ENCODE measurements at places on chromosomes 11 and 22.

DNA sequence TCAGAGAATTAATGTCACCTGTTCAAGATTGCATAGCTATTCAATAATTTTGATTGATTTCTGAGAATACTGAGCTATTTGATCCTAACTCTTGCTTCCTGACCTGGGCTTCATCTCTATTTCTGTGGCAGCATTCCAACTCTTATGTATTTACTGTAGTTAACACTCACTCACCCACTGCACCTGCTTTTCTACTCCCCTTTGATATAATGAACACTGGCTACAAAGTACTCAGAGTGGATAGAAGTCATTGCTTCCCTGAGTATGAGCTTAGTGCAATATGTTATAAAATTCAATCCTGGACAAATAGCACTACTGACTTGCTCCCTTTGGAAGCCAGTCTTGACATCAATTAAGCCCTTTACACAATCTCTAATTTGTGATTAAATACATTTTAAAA, 117.2 kb downstream of the APIP start:
- DNase-seq = no peak

DNA sequence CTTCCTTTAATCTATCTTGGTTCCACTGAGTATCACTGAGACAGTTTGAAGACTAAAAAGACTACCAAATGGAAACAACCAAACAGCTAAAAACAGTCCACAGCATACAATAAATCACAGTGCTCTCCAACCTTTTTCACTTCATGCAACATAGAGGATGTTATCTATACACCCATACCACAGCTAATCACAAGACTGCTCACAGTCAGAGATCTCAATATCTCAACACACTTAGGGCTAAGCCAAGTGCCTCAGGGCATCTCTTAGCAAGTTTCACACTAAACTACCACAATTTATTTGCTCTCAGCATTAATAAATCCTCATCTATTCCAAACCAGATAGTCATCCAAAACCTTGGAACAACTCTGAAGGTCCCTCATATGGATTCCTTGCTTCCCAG, 129.4 kb downstream of the SBF2 start:
- no peak for DNase-seq

DNA sequence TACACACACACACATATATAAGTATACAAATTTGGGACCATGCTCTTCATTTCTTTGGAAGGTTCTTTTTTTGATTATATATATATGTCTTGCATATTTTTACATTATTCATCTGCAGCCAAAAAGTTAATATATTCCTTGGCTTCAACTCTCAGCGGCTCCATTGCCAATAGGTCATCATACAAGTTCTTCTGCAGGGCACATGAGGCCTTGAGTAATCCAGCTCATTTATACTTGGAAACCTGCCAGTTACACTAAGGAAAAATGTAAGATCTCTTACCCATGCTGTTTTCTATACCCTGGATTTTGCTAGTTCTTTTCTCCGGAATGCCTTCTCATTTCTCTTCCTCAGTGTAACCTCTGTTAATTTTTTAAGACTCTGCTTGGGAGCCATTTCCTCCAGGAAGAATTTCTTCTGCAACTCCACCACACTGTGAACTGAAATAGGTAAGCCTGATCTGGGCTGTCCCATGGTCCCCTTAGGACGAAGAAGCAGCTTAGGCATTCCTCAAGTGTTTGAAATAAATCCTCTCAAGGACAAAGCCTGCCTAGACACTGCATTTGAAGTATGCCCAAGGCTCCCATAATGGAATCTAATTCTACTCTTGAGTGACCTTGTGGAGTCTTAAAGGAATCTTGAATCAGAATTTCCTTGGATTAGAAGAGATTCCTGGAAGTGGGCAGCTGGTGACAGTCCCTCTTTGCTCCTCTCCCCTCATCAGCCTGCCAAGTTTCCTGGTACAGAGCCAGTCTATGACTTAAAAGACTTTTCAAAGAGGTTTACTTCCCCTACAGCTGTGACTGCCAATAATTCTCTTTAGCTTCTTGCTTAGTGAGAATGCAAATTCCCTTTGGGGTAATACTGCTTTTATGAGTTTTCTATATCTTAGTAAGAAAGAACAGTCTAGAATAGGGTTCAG, 182.8 kb downstream of the C11orf87 start:
- no peak for DNase-seq

DNA sequence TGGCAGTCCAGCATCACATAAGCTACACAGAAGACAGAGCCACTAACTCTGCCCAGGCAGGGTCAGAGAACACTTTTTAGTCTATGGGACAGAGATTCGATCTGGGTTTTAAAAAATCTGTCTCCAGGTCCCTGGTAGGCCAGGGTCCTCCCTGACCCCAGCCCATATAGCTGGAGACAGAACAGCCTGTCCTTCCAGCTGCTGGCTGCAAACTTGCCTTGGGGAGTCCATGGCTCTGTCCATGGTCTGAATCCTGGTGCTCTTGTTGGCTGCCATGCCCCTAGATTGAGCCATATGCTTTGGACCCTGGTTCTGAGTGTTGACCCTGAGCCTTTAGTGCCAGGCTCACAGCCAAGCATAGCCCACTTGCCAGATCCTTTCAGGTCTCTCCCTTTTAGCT, 13.3 kb upstream of the LIPT2 start:
- no peak for DNase-seq

DNA sequence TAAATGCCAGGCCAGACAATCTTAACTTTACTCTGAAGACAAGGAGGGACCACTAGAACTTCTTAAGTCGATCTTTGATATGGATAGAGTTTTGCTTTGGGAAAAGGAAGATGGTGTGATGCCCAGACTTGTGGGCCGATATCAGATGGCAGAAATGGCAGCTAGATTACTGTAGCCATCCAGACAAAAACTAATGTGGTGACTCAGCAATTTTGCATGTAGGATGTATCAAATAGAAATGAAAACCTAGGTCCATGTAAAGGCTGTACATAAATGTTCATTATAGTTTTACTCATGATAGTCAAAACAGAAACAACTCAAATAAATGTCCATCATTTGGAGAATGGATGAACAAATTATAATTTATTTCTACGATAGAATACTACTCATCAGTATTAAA, 121.5 kb downstream of the APIP start:
- DNase-seq = no peak

DNA sequence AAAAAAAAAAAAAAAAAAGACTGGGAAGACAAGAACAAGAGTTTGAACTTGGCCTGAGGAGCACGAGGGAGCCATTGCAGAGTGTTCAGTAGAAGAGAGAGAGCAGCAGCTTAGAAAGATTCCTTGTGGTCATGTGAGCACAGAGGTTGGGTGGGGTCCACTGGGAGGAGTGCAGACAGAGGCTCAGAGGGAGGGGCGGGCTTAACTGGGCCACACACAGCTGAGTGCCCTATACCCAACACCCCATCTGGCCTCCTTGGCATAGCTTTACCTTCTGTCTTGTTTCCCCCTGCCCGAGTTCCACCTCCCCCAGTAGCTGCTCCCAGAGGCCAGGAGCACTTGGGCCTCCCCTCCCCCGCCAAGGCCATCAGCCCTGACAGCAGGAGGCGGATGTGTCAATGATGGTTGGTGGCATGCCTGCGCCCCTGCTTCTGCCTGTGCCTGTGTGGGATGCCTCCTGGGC, 12.1 kb downstream of the C11orf86 start:
- DNase-seq = no peak

GRCh38 chr11:76714493-76714892, 43.9 kb upstream of the LRRC32 start:
- DNase-seq = no peak

- DNase-seq = no peak
Observed at GRCh38 chr11:10922892-10923291, 65.0 kb upstream of the ZBED5 start.

- DNase-seq = no peak
Observed at GRCh38 chr11:135023499-135023898, 611.5 kb upstream of the B3GAT1 start.

DNA sequence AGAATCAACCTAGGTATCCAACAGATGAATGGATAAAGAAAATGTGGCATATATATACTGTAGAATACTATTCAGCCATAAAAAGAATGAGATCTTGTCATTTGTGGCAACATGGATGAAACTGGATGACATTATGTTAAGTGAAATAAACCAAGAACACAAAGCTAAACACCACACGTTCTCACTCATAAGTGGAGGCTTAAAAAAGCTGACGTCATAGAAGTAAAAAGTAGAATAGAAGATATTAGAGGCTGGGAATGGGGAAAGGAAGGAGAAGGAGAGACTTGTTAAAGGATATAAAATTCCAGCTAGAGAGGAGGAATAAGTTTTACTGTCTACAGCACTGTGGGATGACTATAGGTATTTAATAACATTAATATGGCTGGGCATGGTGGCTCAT, 12.9 kb downstream of the EXPH5 start:
- DNase-seq = no peak

DNA sequence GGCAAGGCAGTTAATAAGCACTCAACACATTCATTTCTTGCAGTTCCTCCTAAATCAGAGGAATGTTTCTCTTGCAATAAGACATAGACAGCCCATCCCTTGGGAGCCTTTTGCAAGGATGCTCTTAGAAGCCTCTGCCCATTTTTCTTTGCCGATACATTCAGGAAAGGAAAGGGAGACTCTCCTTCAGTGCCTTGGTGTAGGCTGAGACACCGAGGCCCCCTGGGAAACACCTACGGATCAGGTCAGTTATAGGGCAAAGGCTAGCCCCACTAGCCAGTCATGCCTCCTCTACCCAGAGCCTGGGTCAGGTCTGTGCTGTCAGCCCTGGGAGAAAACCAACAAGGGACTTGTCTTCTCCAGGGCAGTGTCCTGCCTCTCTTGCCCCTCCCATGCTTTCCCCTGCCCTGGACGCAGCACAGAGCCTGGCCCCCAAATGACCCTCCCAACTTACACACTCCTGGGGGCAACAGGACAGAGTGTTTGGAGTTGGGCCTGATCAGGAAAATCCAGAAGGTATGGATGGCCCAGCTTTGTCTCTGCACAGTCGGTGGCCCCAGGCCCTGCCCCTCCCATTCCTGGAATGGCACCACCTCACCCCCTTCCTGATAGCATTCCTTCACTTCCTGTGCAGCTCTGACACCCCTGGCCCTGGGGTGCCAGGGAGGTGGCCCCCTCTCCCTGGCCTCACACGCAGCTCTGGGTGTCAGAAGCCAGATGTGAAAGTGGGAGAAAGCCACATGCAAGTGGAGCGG, 18.3 kb downstream of the ANKK1 start:
- no peak for DNase-seq

DNA sequence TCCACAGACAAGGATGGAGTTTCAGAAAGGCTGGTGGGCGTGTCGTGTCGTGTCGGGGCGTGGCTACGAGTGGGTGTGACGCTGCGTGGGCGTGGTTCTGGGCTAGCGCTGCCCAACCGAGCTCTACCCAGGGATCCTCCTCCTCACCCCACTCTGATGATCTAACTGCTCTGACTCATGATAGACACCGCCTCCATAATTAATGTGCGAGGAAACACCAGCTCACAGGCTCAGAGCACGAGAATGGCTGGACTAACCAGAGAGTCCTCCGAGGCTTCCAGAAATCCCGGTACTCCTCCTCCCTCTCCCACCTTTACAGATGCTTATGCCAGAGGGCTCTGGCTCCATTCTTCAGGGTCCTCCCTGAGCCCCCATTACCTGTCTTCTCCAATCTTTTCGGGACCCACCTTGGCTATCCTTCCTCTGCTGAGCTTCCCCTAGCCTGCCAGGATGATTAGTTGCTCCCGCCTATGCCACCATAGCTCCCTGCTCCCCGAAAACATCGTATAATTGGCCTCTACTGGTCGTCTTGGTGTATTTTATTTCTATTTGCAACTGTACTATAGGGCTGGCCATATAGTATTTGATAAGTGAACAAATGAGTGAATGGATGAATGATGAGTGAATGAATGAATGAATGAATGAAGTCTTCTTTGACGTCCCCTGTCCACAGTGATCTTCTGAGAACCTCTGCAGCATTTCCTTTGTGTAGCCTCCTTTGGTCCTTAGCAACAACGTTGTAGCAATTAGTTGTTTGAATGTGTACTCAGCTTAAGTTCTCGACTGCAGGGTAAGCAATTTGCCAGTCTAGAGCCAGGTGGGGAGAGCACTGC, 21.7 kb downstream of the TMPRSS13 start:
- DNase-seq = no peak

DNA sequence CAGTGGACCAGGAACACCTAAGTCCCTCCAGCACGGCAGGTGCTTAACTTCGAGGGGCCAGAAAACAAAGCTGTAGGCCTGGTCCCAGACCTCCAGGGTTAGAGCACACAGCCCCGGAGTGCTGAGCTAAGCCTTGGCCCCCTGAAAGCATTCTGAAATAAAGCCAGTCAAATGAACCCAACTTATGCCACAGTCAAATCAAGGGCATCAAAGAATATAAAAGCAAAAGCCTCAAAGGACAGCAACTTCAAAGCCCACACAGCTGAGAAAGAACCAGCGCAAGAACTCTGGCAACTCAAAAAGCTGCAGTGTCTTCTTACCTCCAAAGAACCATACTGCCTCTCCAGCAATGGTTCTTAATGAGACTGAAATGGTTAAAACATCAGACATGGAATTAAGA, 39.1 kb downstream of the TMEM123 start:
- no peak for DNase-seq

GRCh38 chr11:34727228-34727737, 106.4 kb downstream of the EHF start:
- no peak for DNase-seq

DNA sequence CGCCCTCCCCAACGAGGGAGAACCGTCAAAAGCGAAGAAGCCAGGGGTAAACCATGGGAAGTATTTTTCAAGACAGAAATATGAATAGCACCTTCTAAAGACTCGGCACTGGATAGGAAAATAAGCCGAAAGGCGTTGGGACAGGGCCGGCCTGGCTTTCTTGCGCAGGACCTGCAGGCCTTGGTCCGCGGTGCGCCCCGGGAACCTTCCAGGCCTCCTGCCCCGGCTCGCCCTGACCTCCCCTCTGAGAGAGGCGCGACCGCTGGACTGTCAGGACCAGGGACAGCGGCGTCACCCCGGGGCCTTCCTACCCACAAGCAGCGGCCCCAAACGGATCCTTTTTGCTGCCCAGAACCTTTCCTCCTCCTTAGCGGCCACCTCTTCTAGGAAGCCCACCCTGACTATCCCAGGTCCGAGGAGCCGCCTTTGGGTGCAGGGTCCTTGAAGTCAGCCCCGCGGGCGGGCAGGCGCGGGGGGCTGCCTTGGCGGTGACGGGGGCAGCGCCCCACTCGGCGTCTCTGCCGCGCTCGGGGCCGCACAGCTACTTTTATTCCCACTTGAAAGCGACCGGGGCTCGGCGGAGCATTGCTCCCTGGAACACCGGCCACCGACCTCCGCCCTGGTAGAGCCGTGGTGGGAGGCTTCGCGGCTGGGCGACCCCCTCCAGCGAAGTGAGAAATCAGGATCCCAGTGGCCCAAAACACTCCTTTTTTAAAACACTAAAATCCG, 650 bp upstream of the MAPK11 start:
- DNase-seq = no peak

- DNase-seq = no peak
Observed at GRCh38 chr11:130001461-130002351, 929 bp downstream of the PRDM10 start.

DNA sequence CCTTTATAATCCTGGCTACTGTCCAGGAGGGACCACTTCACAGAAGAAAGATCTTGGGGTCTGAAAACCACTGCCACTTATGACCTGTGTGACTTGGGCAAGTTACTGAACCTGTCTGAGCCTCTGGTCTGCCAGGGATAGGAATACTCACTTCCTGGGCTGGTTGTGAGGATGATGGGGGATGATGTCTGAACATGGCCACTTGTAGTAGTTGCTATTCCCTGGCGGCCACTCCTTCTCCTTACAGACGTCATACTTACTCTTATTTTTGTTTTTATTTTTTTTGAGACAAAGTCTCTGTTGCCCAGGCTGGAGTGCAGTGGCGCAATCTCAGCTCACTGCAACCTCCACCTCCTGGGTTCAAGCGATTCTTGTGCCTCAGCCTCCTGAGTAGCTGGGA, 26.1 kb downstream of the CD82 start:
- no peak for DNase-seq
